Skin of body (tissue), 3 donors: ENCODE measurements at places on chromosomes 16 and 17.

DNA sequence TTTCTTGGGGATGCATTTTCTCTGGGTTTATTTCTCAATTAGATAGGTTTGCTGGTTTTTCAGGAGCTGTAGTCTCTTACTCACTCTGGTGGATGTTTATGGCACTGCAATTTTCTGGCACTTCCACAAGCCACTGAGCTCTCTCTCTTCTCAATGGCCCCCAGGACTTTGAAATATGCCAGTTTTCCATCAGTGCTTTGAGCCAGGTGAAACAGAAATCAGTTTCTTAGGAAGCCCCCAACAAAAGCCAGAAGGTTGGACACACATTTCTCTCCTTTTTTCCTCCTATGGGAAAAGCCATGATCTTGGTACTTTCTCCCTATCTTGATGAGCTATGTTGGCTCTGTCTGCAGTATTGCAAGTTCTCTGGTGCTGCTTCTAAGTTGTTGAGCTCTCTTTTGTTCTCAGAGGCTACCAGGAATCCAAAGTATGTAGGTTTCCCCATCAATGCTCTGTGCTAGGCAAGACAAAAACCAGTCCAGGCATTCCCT is 90.7 kb upstream of the SMIM36 start:
- DNase-seq = no peak

GRCh38 chr16:534856-535445 is 7.4 kb downstream of the CAPN15 start:
- no peak for DNase-seq

DNA sequence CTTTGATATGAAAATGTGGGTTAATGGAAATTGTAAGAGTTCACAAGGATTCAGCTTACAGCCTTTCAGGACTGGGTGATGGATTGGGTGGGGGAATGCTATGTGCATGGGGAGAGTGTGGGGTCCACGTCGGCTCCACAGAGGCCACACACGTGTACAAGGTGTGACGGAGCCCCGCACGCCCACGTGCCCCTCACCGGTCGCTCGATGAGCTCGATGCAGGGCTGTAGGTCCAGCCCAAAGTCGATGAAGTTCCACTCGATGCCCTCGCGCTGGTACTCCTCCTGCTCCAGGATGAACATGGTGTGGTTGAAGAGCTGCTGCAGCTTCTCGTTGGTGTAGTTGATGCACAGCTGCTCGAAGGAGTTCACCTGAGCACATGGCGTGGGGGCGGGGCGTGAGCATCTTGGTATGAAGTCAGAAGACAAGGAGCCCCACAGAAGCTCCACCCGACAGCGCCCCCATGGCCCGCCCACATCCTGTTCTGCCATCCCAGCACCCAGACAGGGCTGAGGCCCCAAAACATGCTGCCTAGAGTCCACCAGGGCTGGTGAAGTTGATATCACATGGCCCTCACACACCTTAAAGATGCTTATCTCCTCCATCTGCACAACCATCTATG is 99.1 kb downstream of the MYH11 start:
- no peak for DNase-seq

GRCh38 chr16:53839150-53839549 is 135.2 kb downstream of the FTO start:
- DNase-seq = no peak
